Activated CD4-positive, alpha-beta T cell treated with anti-CD3 and anti-CD28 coated beads for 4 hours (primary cell): ENCODE measurements at places on chromosomes 3 and 15.

- DNase-seq, result no peak
These were observed 1288.3 kb downstream of the NSUN3 start for GRCh38 chr3:95351158-95351557.

- no peak for DNase-seq
These were observed 152.9 kb upstream of the RGMA start for GRCh38 chr15:93241696-93242585.

GRCh38 chr15:62625429-62626033, 417.0 kb upstream of the TPM1 start:
- DNase-seq, result no peak

DNA sequence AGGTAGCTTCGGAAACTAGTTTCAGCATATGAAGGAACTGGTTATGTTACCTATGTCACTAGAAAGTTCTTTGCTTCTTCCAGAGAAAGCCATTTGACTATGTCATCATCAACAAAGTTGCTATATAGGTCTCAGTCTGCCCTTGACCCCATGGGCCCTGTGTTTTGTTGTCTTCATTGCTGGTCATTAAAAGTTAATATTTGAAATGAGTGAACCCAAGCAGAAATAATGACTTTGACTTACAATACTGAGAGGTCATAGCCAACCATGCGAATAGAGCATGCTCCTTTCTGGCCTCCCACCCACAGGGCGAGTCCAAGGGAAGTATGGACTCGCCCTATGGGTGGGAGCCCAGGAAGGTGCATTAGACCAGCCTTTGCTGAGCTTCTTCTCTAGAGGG, 40.9 kb downstream of the APH1B start:
- no peak for DNase-seq

- no peak for DNase-seq
These were observed 214.5 kb downstream of the SLC9A9 start for GRCh38 chr3:143633816-143634215.

DNA sequence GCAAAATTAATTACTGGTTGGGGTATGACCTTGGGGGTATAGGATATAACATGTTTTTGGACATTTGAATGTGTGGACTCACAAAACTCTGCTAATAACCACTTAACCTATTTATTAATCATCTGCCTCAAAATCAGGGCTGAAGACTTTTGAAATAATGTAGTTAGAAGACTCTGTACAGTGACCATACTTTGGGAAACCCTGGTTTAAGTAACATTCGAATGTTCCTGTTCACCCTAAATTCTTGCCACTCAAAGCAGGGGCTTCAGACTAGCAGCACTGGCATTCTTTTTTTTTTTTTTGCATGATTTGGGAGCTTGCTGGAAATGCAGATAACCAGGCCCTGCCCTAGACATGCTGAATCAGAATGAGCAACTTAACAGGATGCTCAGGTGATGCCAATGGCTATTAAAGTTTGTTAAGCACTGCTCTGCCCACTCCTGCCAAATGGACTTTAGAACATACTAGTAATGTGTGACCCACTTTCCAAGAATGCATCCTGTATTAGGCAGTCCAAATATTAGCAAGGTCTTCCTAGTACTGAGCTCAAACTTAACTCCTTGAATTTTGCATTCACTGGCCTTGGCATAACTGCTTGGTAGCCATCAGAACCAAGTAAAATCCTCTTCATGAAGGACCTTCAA, 12.7 kb upstream of the ST3GAL6 start:
- no peak for DNase-seq

- no peak for DNase-seq
These were observed 139.6 kb downstream of the TMCO5A start for GRCh38 chr15:38074029-38074428.

DNA sequence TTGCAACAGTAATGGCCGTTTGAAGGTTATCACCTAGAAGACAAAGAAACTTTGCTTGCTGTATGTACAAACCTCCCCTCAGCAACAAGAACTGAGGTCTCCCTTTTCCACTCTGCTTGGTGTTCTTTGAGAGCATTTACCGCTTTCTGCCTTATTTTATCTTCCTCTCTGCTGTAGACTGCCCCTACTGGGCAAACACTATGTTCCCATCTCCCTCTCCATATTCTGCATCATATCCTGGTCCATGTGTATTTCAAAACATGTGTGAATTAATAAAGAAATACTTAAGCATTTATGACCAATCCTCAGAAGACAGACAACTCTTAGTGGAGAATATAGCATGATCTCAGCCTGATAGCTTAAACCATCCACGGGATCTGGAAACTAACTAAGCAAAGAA, 64.4 kb downstream of the ATP13A5 start:
- DNase-seq, result no peak

- no peak for DNase-seq
These were observed 35.5 kb downstream of the MRAS start for GRCh38 chr3:138383715-138384465.

DNA sequence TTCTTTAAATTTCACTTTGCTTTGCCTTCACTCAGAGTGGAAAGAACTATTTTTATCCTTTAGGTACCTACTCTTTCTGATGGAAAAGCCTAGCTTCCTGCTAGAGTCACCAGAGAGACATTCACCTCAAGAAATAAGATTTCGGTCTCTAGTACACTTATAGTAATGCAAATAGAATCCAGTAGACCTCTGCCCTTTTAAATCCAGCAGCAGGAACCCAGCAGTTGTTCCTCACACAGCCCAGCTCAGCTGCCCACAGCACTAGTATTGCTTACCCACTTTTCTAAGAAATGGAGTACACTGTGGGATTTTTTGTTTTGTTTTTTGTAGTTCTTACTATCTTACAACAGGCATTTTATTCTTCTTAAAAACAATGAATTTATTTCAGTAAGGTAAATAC, 497.0 kb upstream of the CCDC54 start:
- DNase-seq, result no peak

- no peak for DNase-seq
These were observed 217.4 kb upstream of the CD96 start for GRCh38 chr3:111324645-111325044.

DNA sequence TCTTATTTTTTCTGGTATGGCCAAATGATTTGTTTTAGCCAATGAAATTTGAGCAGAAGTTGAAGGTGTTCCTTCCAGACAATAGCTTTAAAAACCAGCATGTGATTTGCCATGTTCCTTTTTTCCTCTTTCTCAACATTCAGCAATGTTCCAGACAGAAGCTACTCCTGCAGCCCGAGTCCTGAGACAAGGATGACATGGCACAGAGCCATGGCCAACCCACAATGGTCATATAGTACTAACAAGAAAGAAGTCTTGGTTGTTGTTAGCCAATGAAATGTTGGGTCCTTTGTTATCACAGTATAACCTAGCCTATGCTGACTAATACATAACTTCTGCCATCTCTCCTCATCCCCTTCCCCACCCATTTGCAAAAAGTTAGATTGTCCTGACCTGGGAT, 211.1 kb upstream of the STT3B start:
- no peak for DNase-seq

- DNase-seq, result no peak
These were observed 176.5 kb downstream of the THSD4 start for GRCh38 chr15:71291723-71292122.

- no peak for DNase-seq
These were observed 3.5 kb upstream of the HHATL start for GRCh38 chr3:42705962-42706585.

GRCh38 chr3:66107855-66108254, 69.1 kb upstream of the MAGI1 start:
- DNase-seq, result no peak
